CD4-positive, alpha-beta memory T cell (primary cell): ENCODE measurements at places on chromosomes 13 and 19.

- H3K27ac ChIP-seq, result no peak overlapping the region
- no peaks in the 10 kb centered on the region for H3K27me3 ChIP-seq
- no peaks in the 10 kb centered on the region for H3K36me3 ChIP-seq
- H3K4me1 ChIP-seq, result no peaks in the 10 kb centered on the region
- H3K4me3 ChIP-seq, result no peak overlapping the region
Observed at GRCh38 chr19:13260883-13261653, 110.9 kb downstream of the IER2 start.

- no peak overlapping the region for H3K27ac ChIP-seq
- H3K27me3 ChIP-seq, result no peaks in the 10 kb centered on the region
- H3K36me3 ChIP-seq, result no peaks in the 10 kb centered on the region
- no peak for DNase-seq
- no peak overlapping the region for H3K4me3 ChIP-seq
Observed at GRCh38 chr13:95180513-95181245, 120.6 kb downstream of the ABCC4 start.

DNA sequence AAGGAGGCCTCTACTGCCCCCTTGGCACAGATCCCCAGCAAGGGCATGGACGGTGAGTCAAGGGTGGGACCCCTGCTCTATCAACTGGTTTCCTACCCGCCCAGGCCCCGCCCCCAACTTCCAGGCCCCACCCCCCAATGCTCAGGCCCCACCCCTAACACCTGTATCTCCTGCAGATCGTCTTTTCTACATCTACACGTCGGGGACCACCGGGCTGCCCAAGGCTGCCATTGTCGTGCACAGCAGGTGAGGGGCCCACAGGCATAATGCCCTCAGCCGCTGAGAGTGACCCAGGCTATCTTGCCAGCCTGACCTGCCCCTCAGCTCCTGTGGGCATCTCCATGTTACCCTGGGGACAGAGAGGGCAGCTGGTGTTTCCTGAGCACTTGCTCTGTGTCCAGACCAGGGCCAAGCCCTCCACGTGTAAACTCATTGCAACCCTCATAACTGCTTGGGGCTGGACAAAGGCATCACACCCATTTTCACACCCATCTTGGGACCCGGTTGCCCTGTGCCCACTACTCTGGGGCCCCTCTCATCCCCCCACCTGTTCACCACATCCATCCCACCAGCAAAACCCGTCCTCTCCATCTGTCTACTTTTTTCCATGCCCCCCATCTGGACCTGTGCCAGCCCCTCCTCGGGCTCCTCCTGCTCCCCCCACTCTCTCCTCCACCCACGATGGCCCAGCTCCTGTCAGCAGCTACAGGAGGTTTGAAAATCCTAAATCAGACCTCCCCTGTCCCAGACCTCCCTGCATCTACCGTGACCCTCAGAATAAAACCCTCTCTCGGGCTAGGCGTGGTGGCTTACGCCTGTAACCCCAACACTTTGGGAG lies 17.2 kb downstream of the SLC27A1 start:
- H3K27ac ChIP-seq, result no peak overlapping the region
- no peaks in the 10 kb centered on the region for H3K27me3 ChIP-seq
- H3K4me3 ChIP-seq, result no peak overlapping the region
- H3K4me1 ChIP-seq, result peaks cover 41% of the 10 kb centered on the region
- H3K36me3 ChIP-seq, result no peaks in the 10 kb centered on the region

DNA sequence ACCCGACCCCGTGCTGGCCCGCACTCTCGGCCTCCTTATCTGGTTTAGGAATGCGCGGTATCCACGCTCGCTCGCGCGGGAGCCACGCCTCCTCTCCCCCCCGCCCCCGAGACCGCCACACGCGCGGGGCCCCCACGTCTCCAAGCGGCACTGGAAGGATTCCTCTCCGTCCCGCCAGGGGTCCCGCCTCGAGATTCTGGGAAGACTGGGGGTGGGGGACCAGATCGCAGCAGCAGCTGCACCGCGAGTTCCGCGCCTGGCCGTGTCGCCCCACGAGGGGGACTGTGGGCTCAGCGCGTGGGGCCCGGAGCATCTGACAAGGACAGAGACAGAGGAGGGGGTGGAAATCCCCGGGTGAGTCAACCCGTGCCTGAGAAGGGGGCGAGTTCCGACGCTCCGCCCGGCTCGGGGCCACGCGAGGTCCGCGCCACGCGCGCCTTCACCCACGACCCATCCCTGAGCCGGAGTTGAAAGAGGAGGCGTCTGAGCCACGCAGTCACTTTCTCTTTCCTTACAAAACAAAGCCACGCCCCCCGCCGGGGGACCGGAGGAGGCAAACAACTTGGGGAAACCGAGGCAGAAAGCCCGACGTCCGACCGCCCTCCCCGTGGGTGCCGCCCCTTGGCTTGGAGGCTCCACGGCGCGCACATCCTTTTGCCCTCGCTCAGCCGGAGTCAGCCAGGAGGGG lies 814 bp downstream of the S1PR2 start:
- H3K4me3 ChIP-seq, result peak overlapping the region; percentile 69
- peak; percentile 63 for DNase-seq
- peak overlapping the region; percentile 92 for H3K27ac ChIP-seq
- H3K36me3 ChIP-seq, result no peaks in the 10 kb centered on the region
- H3K27me3 ChIP-seq, result no peaks in the 10 kb centered on the region
